ENCODE measurements at places on chromosomes 7 and 10. TPM values are rescaled to one million over a fixed set of nuclear protein-coding genes. Genes with fewer than 3 reads are reported as not detected.

GBX1 gene
- not detected for total RNA-seq

SEC23IP gene
- 52.5 TPM for total RNA-seq

TUBB8 gene
- 0.11 TPM for total RNA-seq

SFRP4 gene
- total RNA-seq, result 4.6 TPM

UPK3B gene
- total RNA-seq, result 20.2 TPM

PRSS37 gene
- not detected for total RNA-seq

DNMBP gene
- total RNA-seq, result 36.0 TPM

FZD8 gene
- total RNA-seq, result 7.5 TPM

MINDY4 gene
- total RNA-seq, result 3.4 TPM

METTL27 gene
- total RNA-seq, result 12.3 TPM

CYP2E1 gene
- total RNA-seq, result 0.19 TPM
